ENCODE measurements at places on chromosomes 7 and 10.

GRCh38 chr7:34061149-34061548, 155.8 kb downstream of the BMPER start:
- peak; percentile 70 for DNase-seq

- no peak for DNase-seq
Observed at GRCh38 chr10:115947104-115947503, 325.9 kb downstream of the GFRA1 start.

DNA sequence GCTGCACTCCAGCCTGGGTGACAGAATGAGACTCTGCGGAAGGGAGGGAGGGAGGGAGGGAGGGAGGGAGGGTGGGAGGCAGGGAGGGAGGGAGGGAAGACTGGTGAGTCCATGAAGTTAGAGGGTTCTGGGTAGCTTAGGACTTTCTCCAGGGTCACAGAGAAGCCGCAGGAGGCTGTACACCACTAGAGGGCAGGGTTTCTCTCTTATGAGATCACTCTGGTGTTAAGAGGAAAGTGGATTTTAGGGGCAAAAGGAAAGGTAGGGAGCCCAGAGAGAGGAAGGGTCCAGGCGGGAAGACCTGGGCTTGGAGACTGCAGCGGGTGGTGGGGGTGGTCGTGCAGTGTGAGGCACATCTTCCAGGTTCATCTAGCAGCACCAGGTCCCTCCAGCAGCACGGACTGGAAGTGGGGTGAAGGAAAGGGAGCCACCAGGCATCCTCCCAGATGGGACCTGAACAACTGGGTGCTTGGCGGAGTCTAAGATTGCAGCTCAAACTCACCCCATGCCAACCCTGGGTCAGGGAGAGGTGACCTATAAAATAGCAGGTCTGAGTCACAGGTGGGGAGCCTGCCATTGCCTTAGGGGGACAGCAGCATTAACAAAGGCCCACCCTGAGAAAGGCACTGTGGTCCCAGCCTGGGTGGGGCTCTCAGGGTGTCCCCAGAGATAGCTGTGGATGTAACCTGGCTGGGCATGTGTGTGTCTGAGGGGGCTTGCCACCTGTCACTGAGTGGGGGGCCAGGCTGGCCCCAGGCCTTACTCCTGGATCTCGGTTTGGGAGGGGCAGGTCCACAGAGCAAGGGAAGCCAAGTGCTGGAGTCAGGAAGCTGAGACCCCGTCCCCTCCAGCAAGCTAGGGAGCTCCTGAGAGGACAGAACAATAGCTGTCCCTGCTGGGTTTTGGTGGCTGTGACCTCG, 48.5 kb upstream of the SLC29A3 start:
- DNase-seq: peak; percentile 58

DNA sequence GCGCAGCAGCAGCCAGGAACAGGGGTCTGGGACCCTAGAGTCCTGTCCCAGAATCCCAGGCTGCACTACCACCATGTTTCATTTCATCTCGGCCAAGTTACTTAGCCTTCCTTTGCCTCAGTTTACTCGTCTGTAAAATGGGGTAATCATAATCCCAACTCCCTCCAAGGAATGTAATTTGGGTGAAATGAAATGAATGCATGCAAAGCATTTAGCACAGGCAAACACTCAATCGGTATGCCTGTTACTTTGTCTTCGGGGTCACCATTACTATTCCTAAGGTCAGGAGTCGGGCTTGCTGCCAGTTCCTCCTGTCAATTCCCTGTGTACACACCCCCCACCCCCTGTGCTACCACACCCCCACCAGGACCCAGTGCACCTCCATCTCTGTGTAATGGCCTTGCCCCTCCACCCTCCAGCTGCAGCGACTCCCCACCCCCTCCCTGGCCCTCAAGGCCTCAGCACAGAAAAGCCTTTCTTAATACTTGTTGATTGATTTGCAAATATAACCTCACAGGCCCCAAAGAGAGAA, 1.7 kb downstream of the TNS3 start:
- no peak for DNase-seq

DNA sequence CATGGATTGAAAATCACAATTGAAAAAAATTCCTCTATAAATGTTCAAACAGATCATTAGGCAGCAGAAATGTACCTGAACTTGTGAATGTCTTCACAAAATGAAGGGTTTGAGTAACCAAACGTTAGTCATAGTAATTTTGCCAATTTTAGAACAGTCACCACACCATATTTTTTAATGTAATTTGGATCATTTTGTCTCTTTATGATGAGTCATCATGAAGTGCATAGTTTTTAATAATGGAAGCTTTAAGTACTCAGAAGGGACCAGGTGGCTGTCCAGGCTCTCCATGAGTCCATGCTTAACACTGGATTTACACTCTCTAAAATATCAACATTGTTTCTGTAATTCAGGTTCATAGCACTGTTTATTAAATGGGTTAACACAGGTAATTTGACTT, 219.2 kb downstream of the ETV1 start:
- DNase-seq: no peak

DNA sequence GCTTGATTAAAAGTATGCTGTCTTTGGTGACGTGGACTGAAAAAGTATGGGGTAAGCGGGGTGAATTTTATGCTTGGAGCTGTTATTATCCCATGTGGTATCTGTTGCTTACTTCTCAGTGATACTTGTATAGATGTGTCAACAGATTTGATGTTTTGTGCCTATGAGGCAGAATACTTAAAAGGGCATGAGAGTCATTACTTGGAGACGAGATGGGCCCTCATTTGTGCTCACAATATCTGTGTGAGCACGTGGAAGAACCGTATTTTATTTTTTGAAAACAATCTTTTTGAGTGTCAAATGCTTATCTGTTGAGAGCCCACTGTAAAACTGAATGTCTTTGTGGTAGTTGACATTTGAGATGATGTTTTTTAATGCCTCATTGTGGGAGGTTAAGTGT, 281.9 kb downstream of the EXOC4 start:
- DNase-seq: no peak

DNA sequence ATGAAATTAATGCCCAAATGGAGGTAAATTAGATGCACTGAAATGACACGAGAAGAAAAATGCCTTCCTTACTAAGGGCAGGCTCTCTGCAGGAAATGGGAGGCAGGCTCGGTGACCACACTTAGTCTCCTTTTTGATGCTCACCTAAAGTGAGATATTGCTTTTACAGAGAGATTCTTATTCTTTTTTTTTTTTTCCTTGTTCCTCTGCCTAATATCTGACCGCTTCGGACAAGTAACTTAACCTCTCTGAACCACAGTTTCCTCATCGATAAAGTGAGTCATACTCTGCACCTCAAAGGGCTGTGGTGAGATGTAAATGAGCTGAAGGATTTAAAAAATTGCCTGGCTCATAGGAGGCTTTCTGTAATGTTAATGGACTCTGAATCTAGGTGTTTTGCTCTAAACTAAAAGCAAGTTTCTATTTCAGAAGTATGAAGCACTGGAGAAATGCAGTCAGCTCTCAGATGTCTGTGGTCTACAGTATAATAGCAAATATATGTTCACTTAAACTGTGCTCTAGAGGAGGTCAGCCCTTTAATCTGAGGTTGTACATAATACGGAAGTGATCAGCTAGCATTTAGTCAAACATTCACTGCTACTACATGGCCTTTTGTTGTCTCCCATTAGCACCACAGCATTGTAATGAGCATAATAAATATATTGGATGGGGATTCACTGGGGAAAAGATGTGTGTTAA, 23.2 kb downstream of the NKX2-3 start:
- DNase-seq: no peak

DNA sequence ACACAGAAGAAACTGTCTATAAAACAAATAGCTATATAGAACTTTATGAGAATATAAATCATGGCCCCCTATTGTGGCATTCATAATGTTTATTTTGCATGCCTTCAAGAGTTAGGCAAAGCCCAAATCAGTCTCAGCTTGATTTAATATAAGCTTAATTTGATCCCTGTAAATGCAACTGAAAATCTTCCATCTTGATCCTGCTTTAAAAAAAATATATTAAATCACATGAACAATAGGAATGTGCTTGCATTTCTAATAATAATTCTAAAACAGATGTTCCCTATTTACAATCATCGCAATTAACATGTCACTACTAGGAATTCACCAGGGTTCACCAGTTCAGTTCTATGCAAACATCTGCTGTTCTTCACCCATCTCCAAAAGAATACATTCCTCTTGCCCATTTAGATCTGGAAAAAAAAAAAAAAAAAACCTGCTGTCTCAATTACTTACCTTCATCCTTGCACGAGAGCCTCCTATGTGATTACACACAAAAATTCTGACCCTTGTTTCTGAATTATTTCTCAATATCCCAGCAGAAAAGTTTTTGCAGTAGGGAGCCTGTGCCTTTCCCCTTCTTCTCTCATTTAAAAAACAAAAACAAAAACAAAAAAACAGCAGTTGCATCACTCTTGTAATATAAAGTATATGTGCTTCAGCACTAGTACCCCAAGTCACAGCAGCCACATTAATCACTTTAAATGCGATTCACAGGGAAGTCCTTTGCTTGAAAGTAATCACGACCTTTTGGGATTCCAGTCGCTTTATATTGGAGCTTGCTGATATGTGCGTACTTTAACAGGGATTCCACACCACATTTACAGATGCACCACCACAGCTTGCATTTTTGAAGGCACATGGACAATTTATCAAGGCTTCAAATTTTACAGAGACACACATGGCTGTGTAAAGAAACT, 194.8 kb upstream of the KMT2E start:
- DNase-seq: no peak

- peak; percentile 61 for DNase-seq
Observed at GRCh38 chr10:22246680-22247391, 29.0 kb upstream of the EBLN1 start.

DNA sequence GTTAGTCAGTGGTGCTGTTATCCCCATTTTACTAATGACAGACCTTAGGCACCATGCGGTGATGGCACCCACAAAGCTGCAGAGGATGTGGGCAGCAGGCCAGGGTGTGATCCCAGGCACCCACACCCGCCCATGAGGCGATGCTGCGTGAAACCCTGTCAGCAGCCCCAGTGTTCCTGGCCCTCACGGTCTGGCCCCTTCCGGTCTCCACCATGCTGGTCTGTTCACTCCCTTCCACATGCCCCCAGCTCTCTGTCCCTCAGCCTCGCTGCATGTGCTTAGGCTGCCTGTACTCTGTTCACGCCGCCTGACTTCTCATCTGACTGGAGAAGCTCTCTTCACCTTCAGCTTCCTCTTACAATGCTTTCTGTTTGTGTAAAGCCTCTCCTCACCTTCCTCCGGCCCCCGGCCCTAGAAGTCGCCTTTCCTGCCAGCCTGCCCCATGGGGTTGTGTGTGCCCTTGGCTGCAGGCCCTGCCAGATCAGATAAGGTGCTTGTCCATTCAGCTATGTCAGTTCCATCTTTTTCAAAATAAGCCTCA, 17.6 kb upstream of the ORAI2 start:
- DNase-seq: no peak

DNA sequence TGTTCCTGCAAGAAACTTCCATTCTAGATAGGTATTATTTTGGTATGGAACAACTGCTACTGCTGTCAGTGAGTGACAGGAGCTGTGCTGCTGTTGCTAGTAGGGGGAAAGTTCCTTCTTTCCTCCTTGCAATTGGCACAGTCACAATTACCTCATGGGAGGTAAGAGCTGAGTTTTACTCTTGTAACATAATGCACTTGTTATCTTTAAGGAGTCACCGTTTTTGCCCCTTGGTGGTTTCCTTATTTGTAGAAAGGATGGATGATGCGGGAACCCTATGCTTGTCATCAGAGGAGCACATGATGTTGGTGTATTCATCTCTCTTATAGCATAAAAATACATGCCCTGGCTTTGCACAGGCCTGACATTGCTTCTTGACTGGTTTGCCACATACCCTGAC, 234.7 kb upstream of the NPY start:
- no peak for DNase-seq

DNA sequence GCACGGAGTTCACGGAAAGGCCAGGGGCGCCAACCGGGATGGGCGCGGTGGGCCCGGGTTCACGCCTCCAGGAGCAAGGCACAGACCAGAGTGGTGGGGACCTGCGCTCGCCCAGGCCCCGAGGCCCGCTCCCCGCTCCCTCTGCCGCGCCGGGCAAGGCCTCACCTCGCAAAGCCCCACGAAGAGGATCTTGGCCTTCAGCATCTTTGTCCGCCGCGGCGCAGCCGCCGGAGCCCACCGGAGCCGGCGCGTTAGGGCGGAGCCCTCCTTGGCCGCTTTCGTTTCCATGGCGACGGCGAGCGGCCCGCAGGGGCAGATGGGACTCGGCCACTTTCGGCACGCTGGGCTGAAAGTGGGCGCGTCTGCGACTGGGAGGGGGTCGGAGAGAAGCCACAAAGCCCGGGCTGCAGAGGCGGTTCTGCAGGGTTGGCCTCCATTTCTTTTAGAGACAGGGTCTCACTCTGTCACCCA, 944.4 kb upstream of the ZNF722 start:
- DNase-seq: no peak

- no peak for DNase-seq
Observed at GRCh38 chr7:116988363-116988989, 35.2 kb downstream of the ST7 start.

DNA sequence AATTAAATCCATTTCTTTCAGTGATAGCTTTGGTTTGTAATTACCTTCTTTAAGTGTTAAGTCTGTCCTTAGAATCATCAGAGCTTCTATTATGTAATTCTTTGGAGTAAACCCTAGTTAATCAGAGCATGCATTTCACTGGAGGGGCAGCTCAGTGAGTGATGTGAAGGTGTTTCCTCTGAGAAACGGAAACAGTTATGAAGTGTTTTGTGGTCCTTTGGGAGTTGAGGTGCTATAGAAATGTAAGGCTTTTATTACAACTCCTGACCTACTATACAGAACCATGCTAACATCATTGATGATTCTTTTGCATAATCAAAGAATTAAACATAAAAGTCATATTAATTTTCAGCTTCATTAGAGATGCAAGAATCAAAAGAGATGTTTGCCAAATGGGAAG, 141.5 kb downstream of the EXOC4 start:
- DNase-seq: no peak

DNA sequence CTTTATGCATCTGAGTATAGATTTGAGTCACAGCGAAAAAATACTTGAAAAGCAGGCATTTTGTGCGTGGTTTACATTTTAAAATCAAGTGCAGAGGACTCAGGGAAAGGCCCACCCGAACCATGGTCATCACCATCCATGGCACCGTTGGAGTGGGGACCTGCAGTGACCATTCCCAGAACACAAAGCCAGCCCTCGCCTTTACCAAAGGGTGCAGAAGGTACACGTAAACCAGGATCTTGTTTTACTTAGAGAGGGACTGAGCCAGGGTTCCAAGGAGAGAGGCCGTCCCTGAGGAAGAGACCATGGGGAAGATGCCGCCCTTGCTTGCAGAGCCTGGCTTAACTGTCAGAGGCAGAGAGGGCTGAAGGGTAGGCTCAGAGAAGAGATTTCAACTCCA, 12.0 kb upstream of the CNPY1 start:
- DNase-seq: no peak

- DNase-seq: no peak
Observed at GRCh38 chr7:2540641-2541051, 14.7 kb downstream of the BRAT1 start.

DNA sequence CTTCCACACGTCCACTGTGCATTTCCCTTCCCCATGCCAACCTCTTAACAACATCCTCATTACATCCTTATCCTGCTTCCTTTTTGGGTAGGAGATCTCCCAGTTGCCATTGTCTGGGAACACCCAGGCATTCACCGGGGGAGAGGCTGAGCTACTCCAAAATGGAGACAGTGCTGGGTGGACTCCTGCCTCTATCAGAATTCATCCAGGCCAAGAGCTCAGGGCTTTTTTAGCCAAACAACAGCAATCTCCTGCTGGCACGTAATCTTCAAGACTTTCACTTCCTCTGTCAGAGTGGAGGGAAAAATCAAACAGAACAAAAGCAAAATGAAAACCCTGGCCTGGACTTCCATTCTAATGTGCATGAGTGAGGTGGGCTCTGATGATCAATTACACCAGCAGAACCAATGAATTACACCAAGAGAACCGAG, 245.0 kb downstream of the PRPF18 start:
- DNase-seq: no peak

All from amniotic stem cell (primary cell).